ENCODE measurements at places on chromosomes 11 and 22. TPM values are rescaled to one million over a fixed set of nuclear protein-coding genes. Genes with fewer than 3 reads are reported as not detected.
A peak's percentile ranks its signal among the peaks of the same experiment; 100 is the strongest.

- DNase-seq, result no peak
- no peak overlapping the region for H3K4me3 ChIP-seq
These were observed 156.3 kb downstream of the GRM5 start for GRCh38 chr11:88909500-88909899.

GRCh38 chr22:30511109-30511508, 5.6 kb upstream of the SEC14L4 start:
- H3K36me3 ChIP-seq, result no peaks in the 10 kb centered on the region
- H3K27me3 ChIP-seq, result no peaks in the 10 kb centered on the region
- no peak overlapping the region for H3K4me3 ChIP-seq
- no peak overlapping the region for H3K27ac ChIP-seq
- no peak for DNase-seq

DNA sequence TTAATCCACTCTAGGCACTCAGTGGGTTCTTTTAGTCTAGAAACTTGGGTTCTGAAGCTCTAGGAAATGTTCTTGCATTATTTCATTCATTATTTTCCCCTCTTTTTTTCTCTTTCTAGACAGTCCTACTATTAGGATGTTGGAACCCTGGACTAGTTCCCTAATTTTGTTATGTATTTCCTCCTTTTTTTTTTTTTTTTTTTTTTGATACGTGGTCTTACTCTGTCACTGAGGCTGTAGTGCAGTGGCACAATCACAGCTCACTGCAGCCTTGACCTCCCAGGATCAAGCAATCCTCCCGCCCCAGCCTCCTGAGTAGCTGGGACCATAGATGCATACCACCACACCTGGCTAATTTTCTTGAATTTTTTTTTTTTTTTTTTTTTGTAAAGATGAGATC, 9.4 kb downstream of the UPB1 start:
- no peaks in the 10 kb centered on the region for H3K36me3 ChIP-seq
- H3K4me3 ChIP-seq, result no peak overlapping the region
- no peaks in the 10 kb centered on the region for H3K4me1 ChIP-seq
- H3K27me3 ChIP-seq, result no peaks in the 10 kb centered on the region

DNA sequence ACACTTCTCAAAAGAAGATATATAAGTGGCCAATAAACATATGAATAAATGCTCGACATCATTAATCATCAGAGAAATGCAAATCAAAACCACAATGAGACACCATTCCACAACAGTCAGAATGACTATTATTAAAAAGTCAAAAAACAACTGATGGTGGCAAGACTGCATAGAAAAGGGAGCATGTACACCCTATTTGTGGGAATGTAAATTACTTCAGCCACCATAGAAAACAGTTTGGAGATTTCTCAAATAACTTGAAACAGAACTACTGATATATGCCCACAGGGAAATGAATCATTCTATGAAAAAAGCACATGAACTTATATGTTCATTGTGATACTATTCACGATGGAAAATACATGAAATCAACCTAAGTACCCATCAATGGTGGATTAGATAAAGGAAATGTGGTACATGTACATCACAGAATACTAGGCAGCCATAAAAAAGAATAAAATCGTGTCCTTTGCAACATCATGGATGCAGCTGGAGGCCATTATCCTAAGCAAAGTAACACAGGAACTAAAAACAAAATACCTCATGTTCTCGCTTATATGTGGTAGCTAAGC, 42.4 kb downstream of the GLYATL2 start:
- H3K36me3 ChIP-seq, result no peaks in the 10 kb centered on the region
- H3K4me1 ChIP-seq, result no peaks in the 10 kb centered on the region
- DNase-seq, result no peak

GRCh38 chr11:64539711-64540427, 51.2 kb upstream of the SLC22A12 start:
- no peak for DNase-seq
- H3K4me1 ChIP-seq, result no peaks in the 10 kb centered on the region

- peaks cover 4% of the 10 kb centered on the region for H3K4me1 ChIP-seq
- no peak for DNase-seq
- no peak overlapping the region for H3K4me3 ChIP-seq
- H3K27me3 ChIP-seq, result no peaks in the 10 kb centered on the region
These were observed 1.9 kb downstream of the PKP3 start for GRCh38 chr11:395866-396265.

GRCh38 chr22:29634847-29635246, 31.4 kb downstream of the NF2 start:
- H3K36me3 ChIP-seq, result peaks cover 11% of the 10 kb centered on the region
- H3K4me3 ChIP-seq, result no peak overlapping the region
- H3K27ac ChIP-seq, result no peak overlapping the region
- peaks cover 7% of the 10 kb centered on the region for H3K4me1 ChIP-seq

DNA sequence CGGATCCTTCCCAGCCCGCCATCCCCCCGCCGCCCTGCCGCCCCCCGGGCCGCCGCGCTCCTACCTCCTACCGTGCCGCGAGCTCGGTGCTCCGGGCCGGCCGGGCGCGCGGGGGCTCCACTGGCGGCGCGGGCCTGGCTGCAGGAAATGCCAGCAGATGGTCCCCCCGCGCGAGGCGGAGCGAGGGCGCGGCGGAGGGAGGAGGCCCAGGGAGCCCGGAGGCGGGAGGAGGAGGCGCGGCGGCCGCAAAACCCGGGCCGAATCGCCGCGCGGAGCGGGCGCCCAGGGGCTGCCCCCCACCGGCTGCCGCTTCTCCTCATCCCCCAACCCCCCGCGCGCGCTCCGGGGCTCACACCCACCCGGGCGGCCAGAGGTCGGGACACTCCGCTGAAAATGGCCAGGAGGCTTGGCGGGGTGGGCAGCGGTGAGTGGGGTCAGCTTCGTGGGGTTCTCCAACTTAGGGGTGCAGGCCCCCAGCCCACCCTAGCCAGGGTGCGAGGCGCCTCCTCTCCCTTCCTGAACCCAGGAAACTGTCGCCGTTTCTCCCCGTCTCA, at the start of gene OSBPL5:
Gene OSBPL5, minus strand, starts transcription at position 159 of the 554 bp plus-strand sequence. CDS start 36,162 bp downstream, outside the sequence.
- peak within 1 kb of the TSS; percentile 32 for H3K4me3 ChIP-seq
- H3K27me3 ChIP-seq, result no peaks in the 10 kb centered on the region
- H3K36me3 ChIP-seq, result no peaks in the 10 kb centered on the region
- no peak within 1 kb of the TSS for H3K27ac ChIP-seq
- peaks cover 17% of the 10 kb centered on the region for H3K4me1 ChIP-seq

DNA sequence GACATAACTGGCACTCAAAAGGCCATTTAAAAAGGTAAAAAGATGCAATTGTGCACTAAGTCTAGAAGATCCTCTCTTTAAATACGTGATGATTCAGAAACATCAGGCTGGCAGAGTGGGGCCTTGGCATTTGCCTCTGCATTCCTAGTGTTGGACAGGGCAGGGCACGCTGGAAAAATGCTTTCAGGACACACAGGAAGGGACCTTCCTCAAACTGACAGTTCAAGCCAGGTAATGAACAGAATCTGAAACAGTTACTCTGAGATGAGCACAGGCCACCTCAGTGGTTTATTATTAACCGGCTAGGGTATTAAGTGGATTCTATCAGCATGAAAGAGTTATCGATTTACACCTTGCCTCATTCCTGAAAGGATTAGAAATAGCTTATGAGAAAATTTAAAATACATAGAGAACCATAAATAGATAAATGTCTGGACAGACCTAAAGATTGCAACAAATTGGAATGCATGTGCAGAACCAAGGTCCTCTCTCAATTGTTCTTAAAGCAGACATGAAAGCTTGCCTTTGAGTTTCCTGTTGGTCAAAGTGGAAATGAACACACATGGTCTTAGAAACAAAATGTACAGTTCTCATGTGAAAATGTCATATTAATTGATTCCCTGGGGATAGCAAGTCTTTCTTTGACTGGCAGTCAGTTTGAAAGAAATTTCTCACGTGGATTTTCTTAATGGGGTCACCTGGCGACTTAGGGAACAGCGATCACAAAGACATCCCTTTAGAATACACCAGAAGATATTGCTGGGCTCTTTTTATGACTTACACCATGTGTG, 21.5 kb upstream of the CSNK2A3 start:
- peaks cover 4% of the 10 kb centered on the region for H3K27me3 ChIP-seq
- no peak overlapping the region for H3K4me3 ChIP-seq
- no peaks in the 10 kb centered on the region for H3K4me1 ChIP-seq
- DNase-seq, result no peak
- H3K27ac ChIP-seq, result no peak overlapping the region
- no peaks in the 10 kb centered on the region for H3K36me3 ChIP-seq

DNA sequence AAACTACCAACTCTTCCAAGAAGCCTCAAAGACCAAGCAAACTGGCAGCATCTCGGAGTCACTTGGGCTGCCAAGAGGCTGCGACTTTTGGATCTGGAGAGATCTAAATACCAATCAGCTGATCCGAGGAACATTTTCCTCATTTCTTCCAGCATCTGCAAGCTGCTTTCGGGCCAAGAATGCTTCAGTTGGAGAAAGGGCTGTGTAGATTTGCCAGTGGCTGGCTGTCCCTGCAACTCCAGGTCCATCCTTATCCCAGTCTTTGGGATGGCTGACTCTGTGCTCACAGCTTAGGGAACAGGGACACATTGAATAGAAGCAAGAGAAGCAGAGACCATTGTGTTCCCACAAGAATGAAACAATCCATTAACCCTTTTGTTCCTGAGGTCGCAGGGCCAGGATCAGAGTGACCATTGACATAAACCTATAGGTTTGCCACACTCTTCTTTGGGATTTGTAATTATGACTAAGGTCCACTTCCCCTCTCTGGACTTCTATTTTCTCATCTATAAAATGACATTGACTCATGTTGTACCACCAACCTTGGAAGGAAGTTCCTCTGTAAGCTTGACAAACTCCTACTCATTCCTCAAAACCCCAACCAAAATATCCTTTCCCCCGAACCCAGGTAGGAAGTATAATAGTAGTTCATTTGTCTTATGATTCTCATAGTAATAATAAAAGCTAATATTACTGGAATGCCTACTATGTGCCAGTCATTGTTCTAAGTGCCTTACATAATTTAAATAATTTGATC, 340.8 kb downstream of the MN1 start:
- no peaks in the 10 kb centered on the region for H3K4me1 ChIP-seq
- no peak for DNase-seq
- H3K27ac ChIP-seq, result no peak overlapping the region

DNA sequence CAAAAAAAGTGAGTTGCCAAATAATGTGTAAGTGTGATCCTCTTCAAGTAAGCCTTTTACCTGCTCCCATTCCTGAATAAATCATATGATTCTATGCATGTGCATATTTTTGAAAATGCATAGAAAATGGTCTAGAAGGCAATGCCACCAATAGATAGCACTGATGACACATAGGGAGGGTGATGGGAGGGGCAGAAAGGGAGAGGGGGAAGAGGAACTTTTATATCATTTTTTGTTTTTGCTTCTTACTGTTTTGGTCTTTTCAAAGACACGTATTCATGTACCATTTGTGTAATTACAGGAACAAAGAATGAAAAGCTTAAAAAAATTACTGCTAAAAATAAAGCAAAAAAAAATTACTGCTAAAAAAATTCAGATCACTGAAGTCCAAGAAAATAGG, 60.8 kb downstream of the C11orf58 start:
- H3K4me1 ChIP-seq, result peaks cover 15% of the 10 kb centered on the region
- H3K27ac ChIP-seq, result no peak overlapping the region
- no peaks in the 10 kb centered on the region for H3K36me3 ChIP-seq

- H3K4me1 ChIP-seq, result peaks cover 44% of the 10 kb centered on the region
- no peak for DNase-seq
- peak overlapping the region; percentile 77 for H3K27ac ChIP-seq
- H3K27me3 ChIP-seq, result no peaks in the 10 kb centered on the region
- peaks cover 53% of the 10 kb centered on the region for H3K36me3 ChIP-seq
These were observed 826 bp upstream of the EEF1G start for GRCh38 chr11:62574363-62575071.

DNA sequence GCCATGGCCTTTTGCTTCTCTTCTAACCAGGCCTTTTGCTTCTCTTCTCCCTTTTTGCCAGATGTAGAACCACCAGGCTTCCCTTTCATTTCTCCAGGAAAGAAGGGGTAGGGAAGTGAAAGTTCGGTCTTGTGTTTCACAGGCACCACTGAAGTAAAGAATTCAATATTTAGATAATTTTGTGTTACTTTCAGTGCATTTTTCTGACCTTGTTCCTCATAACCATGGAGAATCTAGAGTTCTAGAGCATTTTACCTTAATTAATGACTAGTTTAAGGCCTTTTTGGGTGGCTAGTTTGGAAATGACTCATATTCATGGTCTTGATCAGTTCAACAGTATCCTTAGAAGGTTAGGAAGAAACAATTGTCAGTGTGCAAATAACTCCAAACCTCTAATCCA, 22.7 kb downstream of the GRAMD1B start:
- no peak for DNase-seq
- no peak overlapping the region for H3K4me3 ChIP-seq
- peaks cover 43% of the 10 kb centered on the region for H3K4me1 ChIP-seq
- no peaks in the 10 kb centered on the region for H3K36me3 ChIP-seq
- H3K27me3 ChIP-seq, result no peaks in the 10 kb centered on the region
- H3K27ac ChIP-seq, result no peak overlapping the region

DNA sequence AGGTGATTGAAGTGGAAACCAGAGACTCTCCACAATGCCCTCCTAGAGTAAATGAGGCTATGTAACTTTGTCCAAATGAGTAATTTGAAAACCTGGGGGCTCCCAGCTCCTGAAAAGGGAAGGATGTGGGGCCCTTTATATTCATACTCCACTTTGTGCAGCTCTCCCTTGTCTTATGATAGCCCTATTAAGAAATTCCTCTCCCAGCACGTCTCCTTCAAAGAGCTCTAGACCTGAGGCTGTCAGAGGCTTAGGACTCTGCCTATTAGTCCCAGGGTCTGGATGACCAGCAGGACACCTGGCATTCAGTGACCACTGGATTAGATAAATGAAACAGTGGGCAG, 2.1 kb downstream of the SLC43A1 start:
- no peak for DNase-seq
- H3K27me3 ChIP-seq, result no peaks in the 10 kb centered on the region
- no peak overlapping the region for H3K27ac ChIP-seq
- H3K4me1 ChIP-seq, result peaks cover 22% of the 10 kb centered on the region
- no peaks in the 10 kb centered on the region for H3K36me3 ChIP-seq
- no peak overlapping the region for H3K4me3 ChIP-seq

DNA sequence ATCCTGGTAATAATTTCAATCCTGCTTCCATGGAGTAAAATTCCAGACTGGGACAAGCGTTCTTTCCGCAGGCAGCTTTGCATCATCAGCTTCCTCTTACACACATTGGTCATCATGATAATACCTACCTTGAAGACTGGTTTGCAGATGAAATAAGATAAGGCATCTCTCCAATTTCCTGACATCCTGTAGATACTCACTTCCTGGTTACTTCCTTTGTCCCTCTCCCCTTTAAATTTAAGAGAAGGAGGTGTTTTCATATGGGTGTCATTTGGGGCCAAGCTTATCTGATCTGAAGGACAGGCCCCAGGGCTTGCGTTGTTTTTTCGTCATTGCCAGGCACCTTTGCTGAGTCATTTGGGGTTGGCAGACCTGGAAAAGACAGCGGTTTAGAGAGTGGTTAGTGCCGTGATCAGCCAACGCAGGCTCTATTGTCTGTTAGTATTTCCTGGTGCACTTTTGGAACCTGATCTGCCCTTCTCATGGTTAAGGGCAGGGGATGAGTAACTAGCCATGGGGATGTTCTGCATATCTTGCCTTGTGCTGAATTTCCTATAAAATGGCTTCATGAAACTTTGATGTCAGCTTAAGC, 24.1 kb downstream of the GRAMD1B start:
- H3K4me3 ChIP-seq, result no peak overlapping the region
- H3K4me1 ChIP-seq, result peaks cover 46% of the 10 kb centered on the region
- no peaks in the 10 kb centered on the region for H3K27me3 ChIP-seq
- H3K36me3 ChIP-seq, result no peaks in the 10 kb centered on the region
- no peak overlapping the region for H3K27ac ChIP-seq

DUSP8 gene
- polyA plus RNA-seq, result 1.5 TPM

LIPT2 gene
- polyA plus RNA-seq, result 9.6 TPM

SHANK2 gene
- not detected for polyA plus RNA-seq

DCDC1 gene
- not detected for polyA plus RNA-seq

KRTAP5-10 gene
- not detected for polyA plus RNA-seq

EFCAB6 gene
- polyA plus RNA-seq, result not detected

DBX1 gene
- polyA plus RNA-seq, result not detected

HEPHL1 gene
- polyA plus RNA-seq, result not detected

All from CD4-positive, alpha-beta memory T cell (primary cell).